ENCODE measurements at places on chromosomes 4 and X.

GRCh38 chr4:97828646-97829045, 314.6 kb downstream of the STPG2 start:
- DNase-seq: no peak

GRCh38 chr4:181835348-181835747, 407.9 kb upstream of the TENM3 start:
- no peak for DNase-seq

DNA sequence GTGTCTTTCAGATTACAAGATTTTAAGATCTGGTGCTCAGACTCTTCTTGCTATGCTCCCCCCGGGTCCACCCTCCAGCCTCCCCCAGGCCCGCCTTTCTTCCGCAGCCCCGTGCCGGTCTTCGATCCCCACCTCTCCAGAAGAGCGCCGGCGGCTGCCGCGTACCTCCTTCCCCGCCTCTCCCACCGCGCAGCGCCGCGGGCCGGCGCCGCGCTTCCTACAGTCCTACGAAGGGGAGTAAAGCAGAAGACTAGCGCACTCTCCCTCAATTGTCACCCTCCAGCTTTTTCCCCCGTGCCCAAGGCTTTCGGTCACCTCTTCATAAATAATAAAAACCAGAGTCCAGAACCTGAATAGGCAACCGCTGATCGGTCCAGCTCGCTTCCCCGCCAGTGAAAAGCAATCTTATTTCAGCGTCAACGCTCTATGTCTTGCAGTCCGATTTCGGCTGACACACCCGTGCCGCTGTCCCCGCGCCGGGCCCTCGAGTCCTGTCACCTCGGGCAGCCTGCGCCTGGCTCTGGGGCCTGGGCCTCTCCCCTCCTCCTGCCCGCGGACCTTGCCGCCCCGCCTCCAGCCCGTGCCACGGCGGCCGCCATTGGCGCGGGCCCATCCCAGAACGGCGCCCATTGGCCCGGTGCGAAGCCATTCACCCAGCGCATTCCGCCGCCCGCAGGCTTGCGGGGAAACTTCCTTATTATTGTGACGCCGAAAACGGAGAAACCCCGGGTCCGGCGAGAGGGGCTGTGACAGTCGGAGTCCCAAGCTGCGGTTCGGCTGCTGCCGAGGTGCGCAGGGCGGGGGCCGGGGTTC, at the start of gene HERC3:
Gene HERC3, plus strand, starts transcription at position 694 of the 813 bp plus-strand sequence. CDS start 13,344 bp downstream, outside the sequence.
- DNase-seq: peak; percentile 67

DNA sequence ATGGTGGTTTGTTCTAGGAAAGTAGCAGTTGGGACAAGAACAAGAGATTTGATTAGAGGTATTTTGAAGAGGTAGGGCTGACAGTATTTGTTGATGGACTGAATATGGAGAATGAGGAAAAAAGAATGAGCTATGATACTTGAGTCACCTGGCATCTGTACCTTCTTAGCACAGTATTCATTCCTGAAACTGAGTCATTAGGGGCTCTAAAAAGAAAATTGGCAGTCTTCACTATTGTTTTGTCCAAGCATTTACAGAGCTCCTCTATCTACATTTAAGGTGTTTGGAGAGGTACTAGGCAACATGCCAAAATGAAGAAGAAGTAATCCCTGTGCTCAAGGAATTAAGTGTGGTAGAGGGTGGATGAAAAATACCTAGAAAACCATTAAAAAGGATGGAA, 165.8 kb downstream of the SHROOM4 start:
- no peak for DNase-seq

GRCh38 chr4:8340781-8341241, 71.3 kb downstream of the HTRA3 start:
- no peak for DNase-seq

- DNase-seq: no peak
These were observed 10.5 kb downstream of the PTTG2 start for GRCh38 chr4:37970702-37971101.

DNA sequence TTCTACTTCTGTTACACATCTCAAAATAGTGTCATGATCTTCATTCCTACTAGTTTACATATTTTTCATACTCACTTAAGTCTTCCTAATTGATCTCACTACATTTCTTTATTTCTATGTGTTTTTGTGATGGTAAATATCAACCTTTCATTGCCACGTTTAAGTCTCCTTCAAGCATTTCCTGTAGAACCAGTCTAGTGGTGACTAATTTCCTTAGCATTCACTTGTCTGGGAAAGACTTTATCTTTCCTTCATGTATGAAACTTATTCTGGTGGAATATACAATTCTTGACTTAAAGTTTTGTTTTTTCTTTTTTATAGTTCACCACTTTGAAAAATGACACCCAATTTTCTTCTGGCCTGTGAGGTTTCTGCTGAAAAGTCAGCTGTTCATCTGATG, 181.4 kb upstream of the NEIL3 start:
- DNase-seq: no peak

DNA sequence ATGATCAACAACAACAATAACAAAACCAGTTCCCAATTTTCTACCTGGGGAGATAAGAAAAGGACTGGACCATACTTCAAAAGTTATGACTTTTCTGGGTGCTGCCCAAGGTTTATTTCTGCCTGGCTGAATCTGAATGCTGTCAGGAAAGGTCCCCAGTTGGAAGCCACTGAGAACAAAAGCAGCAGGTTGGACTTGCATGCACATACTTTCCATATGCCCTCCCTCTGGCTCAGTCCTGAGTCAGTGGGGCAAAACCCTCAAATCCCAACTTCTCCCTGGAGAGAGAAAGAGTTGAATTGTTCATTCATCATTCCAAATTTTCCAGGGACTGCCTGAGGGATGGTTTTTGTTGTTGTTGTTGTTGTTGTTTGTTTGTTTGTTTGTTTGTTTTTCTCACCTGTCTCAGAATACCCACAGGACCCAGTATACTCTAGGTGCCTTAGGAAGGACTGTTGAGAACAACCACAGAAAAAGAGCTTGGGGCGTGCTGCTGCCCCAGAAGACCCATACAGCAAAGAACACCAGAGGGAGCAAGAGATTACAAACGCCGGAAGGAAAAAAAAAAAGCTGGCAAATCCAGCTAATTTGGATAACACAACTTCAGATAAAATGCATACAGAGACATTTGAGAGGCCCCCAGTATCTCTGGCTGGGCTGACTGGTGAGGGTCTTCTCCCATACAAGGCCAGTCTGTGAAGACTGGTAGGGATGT, 138.9 kb upstream of the INPP4B start:
- peak; percentile 16 for DNase-seq

DNA sequence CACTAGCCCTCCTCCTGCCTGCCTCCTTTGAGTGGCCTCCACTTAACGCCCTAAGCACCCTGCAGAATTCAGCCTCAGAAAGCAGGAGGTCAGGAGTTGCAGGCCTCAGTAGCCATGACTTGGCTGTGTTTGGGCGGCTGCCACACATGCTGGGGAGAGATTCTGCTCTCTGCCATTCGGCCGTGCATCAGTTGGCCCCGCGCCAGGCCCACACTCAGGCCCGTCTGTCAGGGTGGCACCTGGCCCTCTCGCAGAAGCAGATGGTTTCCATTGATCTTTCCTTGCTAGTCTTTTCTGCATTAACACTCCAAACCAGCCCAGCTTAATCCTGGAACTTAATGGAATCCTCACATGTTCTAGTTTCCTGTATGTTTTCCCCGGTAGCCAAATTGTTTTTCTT, 30.7 kb upstream of the ATP6AP2 start:
- no peak for DNase-seq

- no peak for DNase-seq
These were observed 162.8 kb downstream of the PPP1R2C start for GRCh38 chrX:42615161-42615563.

DNA sequence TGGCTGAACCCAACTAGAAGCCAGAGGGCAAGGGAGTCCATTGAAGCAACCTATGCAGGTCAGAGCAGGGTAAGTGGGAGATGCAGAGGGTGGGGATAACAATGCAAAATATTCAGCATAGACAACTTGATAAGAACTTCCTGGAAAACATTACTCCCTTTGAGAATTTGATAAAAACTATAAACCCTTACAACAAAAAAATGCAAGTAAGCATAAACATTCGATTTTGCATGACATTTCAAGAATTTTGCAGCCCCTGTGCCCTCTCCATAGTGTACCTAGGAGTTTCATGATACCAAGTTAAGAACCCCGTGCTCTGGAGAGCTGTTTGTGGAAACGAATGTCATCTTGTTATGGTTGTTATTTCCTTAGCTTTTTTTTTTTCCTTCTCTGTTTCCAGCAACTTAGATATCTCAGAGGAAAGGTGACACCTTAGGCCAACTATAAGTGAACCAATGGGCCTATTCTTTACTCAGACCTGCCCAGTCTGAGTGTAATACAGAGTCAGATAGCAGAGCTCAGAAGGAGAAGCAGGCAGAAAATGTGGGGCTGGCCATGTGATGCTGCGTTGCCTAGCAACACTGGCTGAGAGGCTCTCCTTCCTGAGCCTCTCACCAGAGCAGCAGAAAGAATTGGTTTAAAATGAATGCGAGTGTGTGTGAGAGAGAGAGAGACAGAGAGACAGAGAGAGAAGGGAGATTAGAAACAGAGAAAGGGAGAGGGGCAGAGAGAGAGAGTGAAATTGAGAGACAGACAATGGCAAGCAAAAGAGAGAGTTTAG, 36.7 kb upstream of the GABRQ start:
- no peak for DNase-seq

DNA sequence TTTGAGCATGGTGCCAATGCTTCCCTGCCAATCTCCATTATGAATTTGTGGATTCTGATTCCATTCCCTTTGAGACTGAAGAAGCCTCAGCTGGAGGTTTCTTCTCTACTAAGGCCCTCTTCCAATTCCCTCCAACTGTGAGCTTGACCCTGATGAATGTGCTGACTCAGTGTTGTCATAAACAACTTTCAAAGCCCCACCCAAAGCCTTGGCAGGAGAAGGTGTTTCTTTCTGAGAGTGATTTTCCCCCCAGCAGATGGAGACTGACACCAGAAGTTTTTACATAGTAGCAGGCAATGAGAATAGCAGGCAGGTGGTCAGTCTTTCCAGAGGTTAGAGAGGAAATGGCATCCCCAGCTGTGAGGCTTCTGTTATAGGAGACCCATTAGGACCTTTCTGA, 53.1 kb downstream of the OCRL start:
- no peak for DNase-seq

DNA sequence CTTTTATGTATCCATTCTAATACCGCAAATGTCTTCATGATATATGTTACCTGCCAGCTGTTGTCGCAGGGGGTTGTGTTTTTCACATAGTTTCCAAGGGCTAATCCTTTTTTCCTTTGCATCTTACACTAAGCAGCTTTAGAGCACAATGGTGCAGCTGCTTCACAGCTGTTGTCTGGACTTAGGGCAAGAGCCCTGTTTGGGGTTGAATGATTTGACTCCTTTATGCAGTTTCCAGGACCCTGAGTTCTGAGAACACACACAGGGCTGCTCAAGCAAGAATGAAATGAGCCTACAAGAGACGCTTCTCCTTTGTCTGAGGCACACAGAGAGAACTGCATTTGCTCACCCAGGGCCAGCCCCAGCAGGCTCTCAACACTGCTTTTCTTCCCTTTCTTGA, 20.2 kb downstream of the CCNG2 start:
- no peak for DNase-seq

DNA sequence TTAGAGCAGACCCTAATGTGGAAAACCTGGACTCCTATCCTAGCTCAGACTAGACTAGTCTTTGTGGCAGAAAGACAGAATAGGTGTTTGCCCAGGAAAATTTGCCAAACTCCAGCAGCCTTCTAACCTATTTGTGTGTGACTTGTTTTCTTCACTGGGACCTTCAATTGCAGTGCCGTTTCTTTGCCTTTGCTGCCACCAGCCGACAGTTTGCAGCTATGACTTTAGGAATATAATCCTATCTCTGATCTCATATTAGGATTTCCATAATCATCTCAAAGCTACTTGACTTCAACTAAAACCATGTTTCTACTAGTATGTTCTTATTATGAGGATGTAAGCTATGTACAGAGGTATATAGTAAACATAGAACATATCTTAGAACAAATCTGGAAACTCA, 60.2 kb upstream of the PGAM4 start:
- DNase-seq: peak; percentile 0

DNA sequence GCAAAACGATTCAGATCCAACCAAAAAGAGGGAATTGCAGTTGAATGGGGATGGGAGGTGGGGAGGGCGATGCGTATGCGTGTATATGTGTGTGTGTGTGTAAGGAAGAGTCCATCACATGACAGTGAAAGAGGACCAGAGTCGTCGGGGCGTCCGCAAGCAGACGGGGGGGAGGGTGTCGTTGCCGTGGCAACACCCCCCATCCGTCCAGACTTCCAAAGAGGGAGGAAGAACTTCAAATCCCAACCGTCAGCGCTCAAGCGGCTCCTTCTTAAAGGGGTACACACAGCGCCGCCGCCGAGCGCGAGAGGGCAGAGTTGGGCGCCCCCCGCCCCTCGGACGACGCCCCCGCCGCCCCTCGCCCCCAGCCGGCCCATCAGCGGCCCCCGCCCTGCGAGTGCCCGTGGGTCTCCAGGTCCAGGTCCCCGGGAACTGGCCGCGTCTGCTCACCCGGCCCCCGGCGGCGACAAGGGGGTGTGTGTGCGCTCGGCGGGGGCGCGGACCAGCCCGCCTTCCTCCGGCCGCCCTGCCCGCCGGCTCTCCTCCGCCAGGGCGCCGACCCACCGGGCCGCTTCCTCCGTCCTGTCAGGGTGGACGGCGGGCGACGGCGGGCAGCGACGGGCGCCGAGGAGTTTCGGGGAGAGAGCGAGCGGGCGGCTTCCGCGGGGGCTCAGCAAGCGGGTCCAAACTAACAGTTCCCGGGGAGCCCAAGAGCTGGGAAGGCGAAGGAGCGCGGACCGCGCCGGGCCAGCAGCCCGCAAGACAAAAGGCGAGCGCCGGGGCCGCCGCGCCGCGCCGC, 685 bp downstream of the LCORL start:
- DNase-seq: peak; percentile 42

DNA sequence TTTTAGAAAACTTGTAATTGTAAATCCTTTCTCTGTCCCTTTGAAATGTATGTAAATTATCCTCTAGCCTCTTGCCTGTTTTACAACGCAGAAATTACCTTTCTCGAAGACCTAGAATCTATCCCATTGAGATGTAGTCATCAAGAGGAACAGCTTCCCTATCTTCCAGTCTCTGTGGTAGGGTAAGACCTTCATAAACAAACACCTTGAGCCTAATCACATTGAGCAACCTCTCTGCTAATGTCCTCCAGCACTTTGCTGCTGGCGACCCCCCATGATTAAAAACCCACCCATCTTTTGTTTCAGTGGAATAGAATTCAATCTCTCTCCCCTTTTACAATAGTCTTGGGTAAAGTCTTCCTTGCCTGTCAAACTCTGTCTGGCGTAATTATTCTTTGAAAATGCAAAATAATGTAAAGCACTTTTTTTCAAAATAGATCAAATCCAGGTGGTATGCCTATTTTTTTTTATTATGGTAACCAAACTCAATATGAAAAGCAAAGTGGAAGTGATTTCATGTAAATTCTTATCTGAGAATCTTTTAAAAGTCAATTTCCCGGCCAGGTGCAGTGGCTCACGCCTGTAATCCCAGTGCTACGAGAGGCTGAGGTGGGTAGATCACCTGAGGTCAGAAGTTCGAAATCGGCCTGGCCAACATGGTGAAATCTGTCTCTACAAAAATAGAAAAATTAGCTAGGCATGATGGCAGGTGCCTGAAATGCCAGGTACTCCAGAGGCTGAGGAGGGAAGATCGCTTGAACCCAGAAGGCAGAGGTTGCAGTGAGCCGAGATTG, 237.9 kb downstream of the GRXCR1 start:
- DNase-seq: no peak

GRCh38 chr4:106329041-106329618, 12.8 kb downstream of the AIMP1 start:
- DNase-seq: peak; percentile 10
